ENCODE measurements at places on chromosomes 12 and 14.

- DNase-seq, result no peak
Observed at GRCh38 chr12:113262710-113263109, 41.4 kb downstream of the TPCN1 start.

- no peak for DNase-seq
Observed at GRCh38 chr12:119630223-119630780, 36.7 kb downstream of the TMEM233 start.

- no peak for DNase-seq
Observed at GRCh38 chr12:116628989-116629388, 69.8 kb downstream of the MAP1LC3B2 start.

GRCh38 chr14:87306409-87307168 is 686.4 kb downstream of the GALC start:
- no peak for DNase-seq

DNA sequence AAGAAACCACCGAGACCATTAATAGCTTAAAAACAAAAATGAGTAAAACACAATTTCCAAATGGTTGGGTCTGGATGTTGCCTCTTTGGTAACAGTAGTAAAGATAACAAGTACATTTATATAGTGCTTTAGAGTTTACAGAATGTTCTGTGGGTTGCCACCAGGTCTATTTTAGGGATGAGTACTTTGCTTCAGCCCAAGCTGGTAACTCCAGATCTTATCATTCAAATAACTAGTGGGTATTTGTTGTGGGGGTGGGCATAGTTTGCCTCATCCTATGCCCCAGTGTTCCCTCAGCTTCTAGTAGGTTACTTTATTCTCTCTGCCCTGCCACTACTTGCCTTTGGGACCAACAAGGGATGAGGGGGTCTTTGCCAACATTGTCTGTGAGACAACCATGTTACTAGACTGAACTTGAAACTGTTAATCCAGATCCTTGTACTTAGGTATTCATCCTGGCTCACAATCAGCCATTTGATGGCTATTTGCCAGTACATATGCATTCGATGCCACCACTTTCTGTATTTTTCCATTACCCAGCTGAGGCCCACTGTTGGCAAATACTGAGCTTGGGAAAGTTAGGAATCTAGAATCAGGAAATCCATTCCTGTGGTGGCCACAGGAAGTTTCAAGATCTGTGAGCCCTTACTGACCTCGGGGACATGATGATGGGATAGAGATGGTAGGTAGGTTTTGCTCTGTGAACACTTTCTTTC is 17.6 kb upstream of the AKAP6 start:
- no peak for DNase-seq

GRCh38 chr14:58760121-58760520 is 122.4 kb downstream of the DACT1 start:
- no peak for DNase-seq

GRCh38 chr14:104593241-104593701 is 11.3 kb downstream of the TMEM179 start:
- no peak for DNase-seq

- no peak for DNase-seq
Observed at GRCh38 chr12:55716582-55716957, 724 bp downstream of the BLOC1S1 start.

DNA sequence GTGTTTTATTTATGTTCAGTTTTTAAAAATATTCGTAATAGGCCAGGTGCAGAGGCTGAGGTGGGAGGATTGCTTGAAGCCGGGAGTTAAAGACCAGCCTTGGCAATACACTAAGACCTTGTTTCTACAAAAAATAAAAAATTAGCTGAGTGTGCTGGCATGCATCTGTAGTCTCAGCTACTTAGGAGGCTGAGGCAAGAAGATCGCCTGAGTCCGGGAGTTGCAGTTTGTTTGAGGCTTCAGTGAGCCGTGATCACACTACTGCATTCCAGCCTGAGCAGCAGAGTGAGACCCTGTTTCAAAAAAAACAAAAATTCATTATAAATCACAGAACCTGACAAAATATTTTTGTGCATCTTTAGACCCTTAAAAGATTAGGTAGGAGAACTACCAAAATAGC is 240.1 kb upstream of the ARHGAP5 start:
- no peak for DNase-seq

GRCh38 chr12:121189619-121190155 is 20.2 kb upstream of the P2RX4 start:
- DNase-seq, result no peak

DNA sequence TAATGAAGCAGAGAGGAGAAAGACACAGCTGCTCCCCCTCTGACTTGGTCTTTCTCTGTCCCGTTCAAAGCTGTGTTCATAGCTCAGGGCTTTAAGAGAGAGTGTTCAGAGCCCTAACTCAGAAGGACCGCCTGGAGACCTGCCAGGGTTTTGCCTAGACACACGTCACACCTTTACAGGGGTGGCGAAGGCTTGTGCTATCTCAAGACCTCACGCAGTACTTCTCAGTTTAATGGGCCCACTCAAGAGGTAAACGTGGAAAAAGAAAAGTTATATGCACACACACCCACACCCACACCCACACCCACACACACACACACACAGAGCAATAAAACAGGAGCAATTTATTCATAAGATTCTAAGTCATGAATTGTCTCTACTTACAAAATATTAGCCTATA is 374.3 kb downstream of the C12orf75 start:
- no peak for DNase-seq

- no peak for DNase-seq
Observed at GRCh38 chr12:116635487-116635886, 76.3 kb downstream of the MAP1LC3B2 start.

GRCh38 chr14:95464514-95464913 is 51.9 kb downstream of the SYNE3 start:
- no peak for DNase-seq

- DNase-seq, result no peak
Observed at GRCh38 chr12:55392032-55392795, 8.1 kb upstream of the OR6C65 start.

- no peak for DNase-seq
Observed at GRCh38 chr14:105854600-105855245, 328.3 kb downstream of the TMEM121 start.

GRCh38 chr14:39446131-39446744 is 14.0 kb upstream of the FBXO33 start:
- DNase-seq, result no peak

DNA sequence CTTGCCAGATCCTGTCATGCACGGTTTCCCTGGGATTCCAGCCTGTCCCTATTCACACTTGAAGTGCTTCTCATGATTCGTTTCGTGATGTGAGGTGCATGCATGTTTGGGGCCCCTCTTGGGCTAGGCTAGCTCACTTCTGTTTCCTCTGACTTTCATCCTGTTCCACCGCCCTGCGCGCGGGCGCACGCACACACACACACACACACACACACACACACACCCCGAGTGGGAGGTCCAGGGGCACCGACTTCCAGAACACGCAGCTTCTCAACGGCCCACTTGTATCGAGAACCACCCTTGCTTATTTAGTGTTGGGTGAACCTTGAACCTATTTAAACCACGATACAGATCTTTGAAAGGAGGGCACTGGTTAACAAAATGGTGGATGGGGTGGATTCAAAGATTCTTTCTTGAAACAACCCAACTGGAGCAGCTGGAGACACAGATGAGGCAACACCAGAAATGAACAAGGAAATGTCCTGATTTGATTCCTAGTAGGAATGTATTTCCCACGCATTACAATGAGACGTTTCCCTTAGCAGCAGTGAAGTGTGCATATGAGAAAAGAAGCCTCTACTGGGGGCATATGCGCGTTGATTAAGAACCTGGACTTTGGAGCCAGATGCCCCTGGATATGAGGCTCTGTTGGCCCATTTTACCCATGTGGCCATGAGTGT is 16.3 kb downstream of the ELK3 start:
- no peak for DNase-seq

DNA sequence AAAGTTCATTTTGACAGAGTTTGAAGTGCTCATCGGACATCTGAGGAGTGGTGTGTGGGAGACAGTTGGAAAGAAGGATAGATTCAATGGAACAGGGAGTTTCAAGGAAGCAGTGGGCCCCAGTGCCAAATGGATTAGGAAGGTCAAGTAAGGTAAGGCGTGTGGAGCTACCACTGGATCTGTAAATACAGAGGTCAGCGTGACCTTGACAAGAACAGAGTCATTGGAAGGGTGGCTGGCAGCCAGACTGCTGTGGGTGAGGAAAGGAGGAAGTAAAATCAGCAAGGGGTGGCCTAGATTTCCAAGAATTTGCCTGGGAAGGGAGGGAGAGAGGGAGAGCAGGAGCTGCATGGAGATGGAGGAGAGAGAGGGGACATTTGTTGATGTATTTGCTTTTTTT is 68.2 kb upstream of the IGF1 start:
- DNase-seq, result no peak

GRCh38 chr12:131620946-131621681 is 89.8 kb upstream of the SFSWAP start:
- DNase-seq, result no peak

DNA sequence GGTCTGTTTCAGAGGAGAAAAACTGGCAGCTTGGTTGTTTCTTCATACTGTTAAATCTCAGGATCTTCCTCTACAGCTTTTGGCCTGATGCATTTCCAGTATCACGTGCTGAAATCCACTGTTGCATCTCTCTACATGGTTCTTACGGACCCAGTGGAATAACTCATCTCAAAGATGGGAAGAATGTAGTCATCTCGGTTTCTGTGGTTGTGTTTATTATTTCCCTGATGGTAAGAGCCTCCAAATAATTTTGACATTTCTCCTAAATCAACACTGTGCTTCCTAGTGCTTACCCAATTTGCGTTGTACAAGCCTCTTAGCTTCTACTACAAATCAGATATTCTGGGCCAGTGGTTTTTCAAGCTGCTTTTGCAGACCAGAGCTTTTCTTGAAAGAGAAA is 812.8 kb downstream of the C12orf50 start:
- DNase-seq, result no peak

DNA sequence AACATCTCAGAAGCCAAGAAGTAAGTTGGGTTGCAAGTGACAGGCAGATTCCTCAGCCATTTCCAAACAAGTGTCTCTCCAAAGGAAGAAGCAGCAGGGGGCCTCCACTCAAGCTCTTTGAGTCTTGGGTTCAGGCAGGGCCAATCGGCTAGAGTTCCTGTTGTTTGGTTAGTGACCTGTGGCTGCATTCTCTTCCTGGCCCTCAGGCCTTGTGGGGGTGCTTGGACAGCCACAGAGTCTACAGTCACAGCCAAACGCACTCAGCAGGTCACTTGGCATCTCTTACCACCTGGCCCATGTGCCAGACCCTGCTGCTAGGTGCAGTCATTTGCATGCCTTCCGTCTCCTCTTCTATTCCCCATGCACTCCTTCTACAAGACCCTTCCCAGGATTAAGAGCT is 353.9 kb downstream of the GRIN2B start:
- DNase-seq, result no peak

GRCh38 chr12:3630111-3630510 is 122.8 kb downstream of the CRACR2A start:
- DNase-seq, result no peak

DNA sequence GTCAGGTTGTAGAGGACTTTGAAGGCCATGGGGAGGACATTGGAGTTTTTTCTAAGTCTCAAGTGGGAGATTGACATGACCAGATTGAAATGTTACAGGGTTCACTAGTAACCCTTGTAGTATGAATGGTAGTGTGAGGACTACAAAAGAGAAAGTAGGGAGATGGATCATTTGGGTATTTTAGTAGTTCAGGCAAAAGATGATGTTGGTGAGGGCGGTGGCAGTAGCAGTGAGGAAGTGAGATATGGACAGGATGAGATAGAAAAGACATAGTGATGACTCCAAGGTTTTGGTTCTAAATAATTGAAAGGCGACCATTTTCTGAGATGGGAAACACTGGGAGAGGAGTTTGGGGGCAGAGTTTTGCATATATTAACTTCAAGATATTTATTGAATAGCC is 94.2 kb upstream of the CNTN1 start:
- no peak for DNase-seq

GRCh38 chr14:73787486-73788316 is 63.9 kb upstream of the PTGR2 start:
- DNase-seq, result no peak

DNA sequence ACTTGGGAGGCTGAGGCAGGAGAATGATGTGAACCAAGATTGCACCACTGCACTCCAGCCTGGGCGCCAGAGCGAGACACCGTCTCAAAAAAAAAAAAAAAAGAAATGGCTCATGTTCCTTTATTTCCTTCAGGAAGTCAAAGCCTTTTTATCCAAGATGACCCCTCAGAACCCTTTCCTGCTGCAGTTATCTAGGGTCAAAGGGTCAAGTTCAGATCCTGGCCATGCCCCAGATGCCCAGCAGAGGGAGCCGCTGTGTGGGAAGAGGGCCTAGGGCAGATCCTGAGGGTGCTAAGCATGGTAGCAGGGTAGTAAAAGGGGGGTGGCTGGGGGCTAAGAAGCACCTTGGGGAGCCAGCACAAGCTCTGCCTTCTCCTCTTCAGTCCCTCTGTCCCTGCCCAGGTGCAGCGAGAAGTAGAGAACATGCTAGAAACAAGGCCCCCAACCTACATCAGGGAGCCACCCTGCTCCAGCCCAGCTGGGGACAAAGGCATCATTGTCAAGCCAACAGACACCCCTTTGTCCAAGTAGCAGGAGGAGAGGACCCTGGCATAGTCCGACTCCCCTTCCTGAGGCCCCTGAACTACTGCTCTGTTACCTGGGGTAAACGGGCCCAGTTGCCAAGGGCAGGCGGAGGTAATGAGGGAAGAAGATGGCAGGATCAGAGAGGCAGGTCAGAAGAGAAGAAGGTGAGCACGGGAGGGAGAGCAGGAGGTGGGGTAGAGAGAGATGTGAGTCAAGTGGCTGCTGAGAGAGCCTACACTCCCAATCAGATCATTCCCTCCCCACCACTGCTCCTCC is 6.5 kb downstream of the NFE2 start:
- DNase-seq, result peak; percentile 58

DNA sequence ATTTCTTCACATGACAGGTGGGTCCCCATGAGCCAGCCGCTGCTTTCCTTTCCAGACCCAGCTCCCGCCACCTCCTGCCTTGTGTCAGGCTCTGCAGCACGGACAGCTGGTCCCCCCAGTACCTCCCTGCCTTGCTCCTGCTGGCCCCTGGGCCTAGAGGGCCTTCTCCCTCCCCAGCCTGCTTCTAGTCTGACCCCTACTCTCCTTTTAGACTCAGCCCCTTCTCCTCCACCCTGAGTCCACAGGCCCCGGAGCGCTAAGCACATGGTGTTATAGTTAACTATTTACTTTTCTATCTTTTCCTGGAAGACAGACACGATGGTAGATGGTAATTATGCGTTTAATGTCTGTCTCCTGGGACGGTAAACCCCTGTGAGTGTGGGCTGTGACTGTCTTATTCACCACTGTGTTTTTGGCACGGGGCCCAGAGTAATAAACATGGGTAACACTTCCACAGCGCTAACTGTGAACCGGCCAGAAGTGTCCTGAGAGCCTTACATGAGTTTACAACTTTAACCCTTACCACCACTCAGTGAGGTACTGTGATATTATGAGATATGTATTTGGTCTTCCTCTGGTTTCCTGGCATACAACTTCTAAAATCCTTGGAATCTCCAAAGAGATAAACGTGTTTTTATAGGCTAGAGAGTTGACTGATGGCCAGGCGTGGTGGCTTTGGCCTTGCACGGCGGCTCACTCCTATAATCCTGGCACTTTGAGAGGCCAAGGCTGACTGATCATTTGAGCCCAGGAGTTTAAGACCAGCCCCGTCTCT is 41.2 kb downstream of the DGLUCY start:
- DNase-seq, result peak; percentile 74

All from hepatocyte (in vitro differentiated cells).